Suppressor macrophage treated with lipopolysaccharide for 4 hours (primary cell): ENCODE measurements at places on chromosomes 7 and 10.

DNA sequence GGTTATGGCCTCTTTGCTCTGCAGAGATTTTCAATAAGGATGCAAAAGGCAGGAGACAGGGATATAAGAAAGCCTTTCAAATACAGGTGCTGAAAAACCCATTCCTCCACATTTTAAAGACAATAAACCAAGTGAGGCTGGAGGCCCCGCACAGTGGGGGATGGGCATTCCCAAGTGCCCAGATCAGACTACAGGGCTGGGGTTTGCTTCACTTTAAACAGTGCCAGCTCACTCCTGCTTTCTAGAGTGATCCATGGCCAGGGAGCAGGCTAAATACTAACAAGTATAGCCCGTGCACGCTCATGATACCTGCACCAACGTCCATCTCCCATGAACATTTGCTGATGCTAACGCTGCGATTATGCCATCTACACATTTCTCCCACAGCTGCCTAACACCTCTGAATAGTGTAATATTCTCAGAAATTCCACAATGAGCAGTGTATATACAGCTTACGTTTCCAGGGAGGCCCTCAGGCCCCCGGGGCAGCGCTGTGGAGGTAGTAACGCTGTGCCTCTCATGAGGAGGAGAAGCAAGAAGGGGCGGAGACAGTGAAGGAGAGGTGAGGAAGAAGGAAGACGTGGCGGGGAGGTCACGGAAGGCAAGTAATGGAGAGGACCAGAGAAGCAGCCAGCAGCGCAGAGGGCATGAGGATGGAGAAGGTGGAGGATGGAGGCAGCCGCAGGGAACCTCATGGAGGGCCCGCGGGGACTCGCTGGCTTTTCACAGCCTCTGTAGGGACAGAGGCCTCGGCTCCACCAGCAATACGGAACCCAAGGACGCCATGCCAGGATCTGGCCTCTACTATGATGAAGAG, 141.7 kb downstream of the USP6NL start:
- no peak for DNase-seq

- DNase-seq, result peak; percentile 86
These were observed 80.2 kb downstream of the HTR7 start for GRCh38 chr10:90777621-90778020.

- no peak for DNase-seq
These were observed 26.7 kb downstream of the HECW1 start for GRCh38 chr7:43139137-43139536.

DNA sequence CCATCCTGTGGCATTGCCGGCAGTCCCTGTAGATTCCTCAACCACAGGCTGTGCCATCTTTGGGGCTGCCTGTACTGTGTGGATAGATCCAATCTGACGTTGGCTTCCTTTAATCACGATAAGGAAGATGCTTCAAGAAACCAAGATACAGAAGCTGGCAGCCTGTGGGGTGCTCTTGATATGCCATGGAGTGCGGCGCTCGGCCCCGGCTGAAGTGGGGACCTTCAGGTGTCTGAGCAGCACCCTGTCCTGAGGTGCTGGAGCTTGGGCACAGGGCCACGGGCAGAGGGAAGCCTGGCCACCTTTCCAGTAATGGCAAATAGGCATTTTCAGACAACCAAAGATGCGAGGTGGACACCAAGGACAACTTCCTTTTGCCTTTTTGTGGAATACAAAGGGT, 139.5 kb downstream of the ACTR3B start:
- no peak for DNase-seq

DNA sequence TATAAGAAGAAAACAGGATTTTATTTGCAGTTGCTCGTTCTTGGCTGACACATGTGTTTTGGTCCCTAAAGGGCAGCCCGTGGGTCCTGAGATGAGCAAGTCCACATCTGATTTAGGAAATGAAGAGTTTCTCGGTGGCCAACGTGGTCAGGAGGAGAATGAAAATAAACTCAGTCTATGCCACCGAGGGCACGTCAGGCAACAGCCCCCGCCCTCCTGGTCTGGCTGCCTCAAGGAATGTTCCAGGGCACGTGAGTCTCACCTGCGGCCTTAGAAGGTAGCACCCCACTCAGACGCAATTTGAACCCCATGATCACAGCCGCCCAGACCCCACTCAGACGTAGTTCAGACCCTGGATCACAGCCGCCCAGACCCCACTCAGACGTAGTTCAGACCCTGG, 197.2 kb downstream of the ADARB2 start:
- DNase-seq, result no peak
